ENCODE measurements at places on chromosomes 2 and 18. TPM values are rescaled to one million over a fixed set of nuclear protein-coding genes. Genes with fewer than 3 reads are reported as not detected.
A peak's percentile ranks its signal among the peaks of the same experiment; 100 is the strongest.

- peaks cover 24% of the 10 kb centered on the region for H3K36me3 ChIP-seq
- no peak overlapping the region for H3K27ac ChIP-seq
- DNase-seq = no peak
- no peaks in the 10 kb centered on the region for H3K4me1 ChIP-seq
Observed at GRCh38 chr2:201322772-201323171, 34.4 kb downstream of the FLACC1 start.

DNA sequence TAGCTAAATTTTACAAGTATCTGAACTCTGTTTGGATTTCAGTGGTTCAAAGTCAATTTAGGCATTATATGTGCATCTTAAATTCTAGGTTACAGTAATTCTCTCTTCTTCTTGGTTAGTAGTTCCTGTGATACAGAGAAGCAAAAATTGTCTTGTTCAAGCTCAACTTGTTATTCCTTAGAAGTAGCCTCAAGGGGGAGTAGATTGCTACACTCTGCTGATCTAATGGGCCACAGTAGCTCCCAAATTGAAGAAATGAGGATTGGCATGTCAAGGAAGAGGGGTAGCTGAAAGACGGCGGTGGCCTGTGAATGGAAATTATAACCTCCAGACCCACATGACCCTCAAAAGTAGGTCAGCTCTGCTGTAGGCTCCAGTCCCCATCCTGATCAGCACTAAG, 334.7 kb downstream of the HRH4 start:
- DNase-seq = no peak
- no peak overlapping the region for H3K27ac ChIP-seq
- no peaks in the 10 kb centered on the region for H3K4me1 ChIP-seq
- H3K27me3 ChIP-seq = no peaks in the 10 kb centered on the region
- H3K36me3 ChIP-seq = no peaks in the 10 kb centered on the region

DNA sequence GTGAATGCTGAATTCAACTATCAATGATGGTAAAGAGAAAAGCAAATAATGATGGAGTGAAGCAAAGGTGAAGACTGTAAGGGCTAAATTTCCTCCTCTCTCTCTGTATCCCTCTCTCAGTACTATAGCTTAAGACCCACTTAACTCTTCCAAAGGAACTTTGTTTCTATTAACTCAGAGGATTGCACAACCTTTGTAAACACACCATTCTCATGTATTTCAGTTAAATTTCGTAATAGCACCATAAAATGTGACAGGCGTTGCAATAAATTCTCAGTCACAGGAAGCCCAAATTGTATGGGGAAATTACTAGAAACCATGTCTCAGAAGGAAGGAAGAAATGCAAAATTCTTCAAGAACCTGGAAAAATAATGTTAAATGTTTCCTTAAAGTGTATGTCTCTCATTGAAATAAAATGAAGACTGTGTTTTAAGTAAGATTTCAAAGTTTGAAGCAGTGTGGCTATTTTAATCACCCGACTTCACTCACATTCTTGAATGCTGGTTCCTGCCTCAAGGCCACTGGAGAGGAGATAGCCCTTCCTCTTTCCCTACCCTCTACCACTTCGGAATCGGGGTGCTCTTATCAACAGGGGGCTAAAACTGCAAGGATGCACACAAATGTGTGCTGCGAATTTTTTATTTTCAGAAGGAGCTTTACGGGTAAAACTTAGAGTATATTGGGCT, 112.1 kb downstream of the FTCDNL1 start:
- no peaks in the 10 kb centered on the region for H3K36me3 ChIP-seq
- no peak for DNase-seq
- H3K4me3 ChIP-seq = no peak overlapping the region
- peaks cover 5% of the 10 kb centered on the region for H3K4me1 ChIP-seq
- no peak overlapping the region for H3K27ac ChIP-seq

DNA sequence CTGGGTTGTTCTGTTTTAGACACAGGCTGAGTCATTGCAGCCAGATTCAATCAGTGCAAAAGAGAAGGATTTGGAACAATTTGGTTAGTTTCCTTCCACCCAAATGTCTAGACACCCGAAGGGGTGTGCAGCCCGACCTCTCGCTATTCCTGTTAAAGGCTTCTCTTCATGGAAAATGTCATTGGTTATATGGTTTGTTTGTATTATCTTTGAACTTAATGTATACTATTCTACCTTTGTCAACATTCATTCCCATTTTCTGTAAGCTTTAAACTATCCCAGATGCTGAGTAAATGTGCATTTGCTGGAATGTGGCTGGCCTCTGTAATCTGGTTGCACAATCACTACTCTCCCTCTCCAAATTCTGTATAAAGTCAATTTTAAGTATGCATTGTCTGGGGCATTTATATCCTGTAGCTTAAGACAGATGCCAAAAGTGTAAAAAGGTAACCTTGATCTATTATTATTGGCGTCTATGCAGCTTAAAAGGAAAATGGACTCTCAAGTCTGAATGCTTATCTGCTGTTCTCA, 80.4 kb upstream of the RND3 start:
- H3K27ac ChIP-seq = no peak overlapping the region
- H3K4me1 ChIP-seq = no peaks in the 10 kb centered on the region
- no peak overlapping the region for H3K4me3 ChIP-seq
- no peak for DNase-seq

DNA sequence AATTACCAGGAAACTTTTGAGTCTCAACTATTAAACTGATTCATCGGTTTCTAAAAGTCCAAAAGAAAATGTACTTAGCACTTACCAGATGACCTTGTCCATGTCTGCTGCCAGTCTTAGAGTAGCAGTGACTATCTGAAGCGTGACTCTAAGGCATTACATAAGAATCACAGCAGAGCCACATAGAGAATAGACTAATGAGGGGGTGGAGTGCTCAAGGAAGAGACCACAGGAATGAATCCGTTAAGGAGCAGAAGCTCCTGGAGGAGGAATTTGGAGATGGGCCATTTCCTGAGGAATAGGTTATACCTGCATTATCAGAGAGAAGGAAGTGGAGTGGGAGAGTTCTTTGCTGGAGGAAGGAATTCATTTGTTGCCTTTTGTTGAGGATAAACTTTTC, 116.0 kb downstream of the MAP3K20 start:
- no peak overlapping the region for H3K4me3 ChIP-seq
- no peak overlapping the region for H3K27ac ChIP-seq
- DNase-seq = no peak
- peaks cover 12% of the 10 kb centered on the region for H3K36me3 ChIP-seq
- H3K4me1 ChIP-seq = peaks cover 2% of the 10 kb centered on the region

GRCh38 chr2:234139755-234140154, 89.3 kb downstream of the SPP2 start:
- peaks cover 2% of the 10 kb centered on the region for H3K27me3 ChIP-seq
- no peak for DNase-seq
- H3K27ac ChIP-seq = no peak overlapping the region
- peaks cover 22% of the 10 kb centered on the region for H3K4me1 ChIP-seq
- H3K36me3 ChIP-seq = no peaks in the 10 kb centered on the region
- H3K4me3 ChIP-seq = no peak overlapping the region

GRCh38 chr2:111118981-111119821, 1.5 kb upstream of the BCL2L11 start:
- H3K27me3 ChIP-seq = peaks cover 20% of the 10 kb centered on the region
- peak overlapping the region; percentile 87 for H3K4me3 ChIP-seq
- H3K36me3 ChIP-seq = peaks cover 38% of the 10 kb centered on the region

PRADC1 gene
- total RNA-seq = 11.4 TPM

GREB1 gene
- 0.23 TPM for total RNA-seq

Data from activated T-helper 2 cell treated with anti-CD3 and anti-CD28 coated beads, Interferon-gamma antibody, Interleukin-2, Interleukin-4, amounts not matched to agents 10 μg/mL and 5 μg/mL and 100 μg/mL, durations not matched to agents 14 hours and 24 hours and 36 hours (primary cell).